ENCODE measurements at places on chromosomes 4 and X.

DNA sequence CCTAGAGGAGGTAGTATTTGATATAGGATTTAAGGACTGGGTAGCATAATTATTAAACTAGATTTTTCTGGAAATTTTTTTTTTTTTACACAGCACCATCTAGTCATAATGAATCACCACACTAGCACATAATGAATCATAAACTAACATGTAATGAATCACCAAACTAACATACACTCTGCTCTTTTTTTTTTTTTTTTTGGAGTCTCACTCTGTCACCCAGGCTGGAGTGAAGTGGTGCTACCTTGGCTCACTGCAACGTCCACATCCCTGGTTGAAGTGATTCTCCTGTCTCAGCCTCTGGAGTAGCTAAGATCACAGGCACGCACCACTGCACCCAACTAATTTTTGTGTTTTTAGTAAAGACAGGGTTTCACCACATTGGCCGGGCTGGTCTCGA is 92.5 kb downstream of the FAM13A start:
- no peak for DNase-seq

DNA sequence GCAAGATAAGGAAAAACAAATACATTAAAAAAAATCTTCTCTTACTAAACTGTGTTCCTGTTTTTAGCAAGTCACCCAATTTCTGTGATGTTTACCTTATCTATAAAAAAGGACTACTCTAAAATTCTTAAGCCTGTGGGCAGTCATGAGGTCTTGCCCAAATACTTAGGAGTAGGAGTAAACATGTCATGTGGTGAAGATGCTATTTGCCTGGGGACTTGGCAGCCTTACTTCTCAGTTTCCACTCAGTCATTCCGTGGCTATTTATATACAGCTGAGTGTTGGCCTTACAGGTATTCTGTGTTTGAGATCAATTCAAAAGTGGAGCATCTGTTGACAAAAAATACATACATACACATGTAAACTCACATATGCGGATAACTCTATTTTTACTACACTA is 89.9 kb upstream of the TLR2 start:
- no peak for DNase-seq

DNA sequence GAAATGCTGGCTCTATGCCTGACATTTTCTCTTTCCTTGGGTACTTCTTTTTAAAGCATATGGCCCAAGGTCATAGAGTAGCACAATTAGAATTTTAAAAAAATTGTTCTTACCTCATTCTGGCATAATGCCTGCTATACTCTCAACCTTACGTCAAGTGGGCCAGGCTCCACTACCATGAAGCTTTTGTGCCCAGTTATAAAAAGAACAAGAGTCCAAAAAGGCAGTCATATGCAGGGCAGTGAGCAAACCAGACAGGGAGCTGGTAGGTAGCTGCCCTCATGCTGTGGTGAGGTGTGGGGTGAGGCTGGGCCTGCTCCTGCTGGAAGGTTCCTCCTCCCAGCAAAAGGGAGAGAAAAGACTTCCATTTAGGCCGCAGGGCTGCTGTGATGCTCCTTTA is 64.4 kb upstream of the UCP1 start:
- no peak for DNase-seq

DNA sequence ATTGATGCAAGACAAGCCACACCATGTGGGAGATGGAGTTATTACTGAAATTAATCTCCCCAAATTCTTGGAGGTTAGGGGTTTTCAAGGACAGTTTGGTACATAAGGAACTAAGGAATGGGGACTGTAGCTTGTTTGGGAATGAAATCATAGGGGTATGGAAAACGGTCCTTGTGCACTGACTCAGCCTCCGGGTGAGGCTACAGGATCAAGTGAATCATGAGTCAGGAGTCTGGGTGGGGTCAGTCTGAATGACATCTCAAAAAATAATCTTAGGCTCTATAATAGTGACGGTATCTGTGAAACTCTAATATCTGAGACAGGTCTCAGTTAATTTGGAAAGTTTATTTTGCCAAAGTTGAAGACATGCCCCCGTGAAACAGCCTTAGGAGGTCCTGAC is 128.5 kb upstream of the CYSLTR1 start:
- DNase-seq: no peak

GRCh38 chrX:138711399-138712347 is at the start of gene FGF13:
Gene FGF13 (minus strand): TSS chrX:138711717. CDS start chrX:138711003, 714 bp downstream.
- DNase-seq: no peak

DNA sequence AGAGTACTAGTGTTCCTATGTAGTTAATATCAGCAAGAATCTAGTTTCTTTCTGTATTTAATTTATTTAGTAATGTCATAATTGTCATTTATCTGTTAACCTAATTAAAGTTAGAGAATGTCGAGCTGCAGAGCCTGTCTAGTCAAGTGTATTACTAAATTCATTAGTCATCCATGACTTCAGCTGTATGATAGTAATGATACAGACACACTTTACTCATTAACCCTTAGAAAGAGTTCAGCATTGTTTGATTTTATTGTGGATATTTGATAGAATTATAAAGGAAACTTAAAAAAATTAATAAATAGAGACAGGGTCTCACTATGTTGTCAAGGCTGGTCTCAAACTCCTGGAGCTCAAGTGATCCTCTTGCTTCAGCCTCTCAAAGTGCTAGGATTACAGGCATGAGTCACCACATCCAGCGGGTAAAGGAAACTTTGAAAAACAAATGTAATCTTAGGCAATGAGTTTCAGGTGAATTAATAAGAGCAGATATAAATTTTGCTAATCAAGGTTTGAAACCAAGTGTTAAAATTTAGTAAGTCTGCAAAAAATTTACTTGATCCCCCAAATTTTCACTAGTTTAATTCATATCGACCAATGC is 110.6 kb downstream of the ANK2 start:
- no peak for DNase-seq

DNA sequence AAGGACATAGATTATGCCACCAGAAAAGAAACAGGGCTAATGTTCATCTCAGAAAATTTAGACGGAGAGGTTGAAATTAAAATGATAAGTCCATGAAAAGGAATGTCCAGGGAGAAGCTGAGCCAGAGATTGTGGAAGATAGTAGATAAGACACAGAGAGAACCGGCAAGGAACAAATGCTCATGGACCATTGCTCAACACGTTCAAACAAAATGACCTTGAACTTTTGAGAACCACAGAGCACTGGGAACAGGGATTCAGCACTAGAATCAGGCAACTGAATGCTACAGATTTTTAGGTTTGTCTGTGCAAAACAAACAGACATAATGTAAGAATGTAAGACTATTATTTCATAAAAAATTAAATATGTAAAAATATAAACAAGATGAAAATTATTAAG is 206.3 kb downstream of the PDGFC start:
- no peak for DNase-seq

DNA sequence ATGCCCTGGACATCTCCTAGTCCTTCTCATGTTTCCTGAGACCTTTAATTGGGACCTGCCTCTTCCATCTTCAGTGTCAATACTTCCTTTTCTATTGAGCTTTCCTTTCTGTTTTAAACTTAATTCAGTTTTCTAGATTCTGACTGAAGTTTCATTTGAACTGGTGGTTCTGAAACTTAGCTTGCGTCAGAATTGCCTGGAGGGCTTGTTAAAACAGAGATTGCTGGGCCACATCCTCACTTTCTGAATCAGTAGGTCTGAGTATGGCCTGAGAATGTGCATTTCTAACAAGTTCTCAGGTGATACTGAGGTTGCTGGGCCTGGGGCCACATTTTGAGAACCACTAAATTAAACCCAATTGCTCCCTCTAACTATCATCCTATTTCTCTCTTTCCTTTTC is 152.1 kb upstream of the DGKK start:
- no peak for DNase-seq

DNA sequence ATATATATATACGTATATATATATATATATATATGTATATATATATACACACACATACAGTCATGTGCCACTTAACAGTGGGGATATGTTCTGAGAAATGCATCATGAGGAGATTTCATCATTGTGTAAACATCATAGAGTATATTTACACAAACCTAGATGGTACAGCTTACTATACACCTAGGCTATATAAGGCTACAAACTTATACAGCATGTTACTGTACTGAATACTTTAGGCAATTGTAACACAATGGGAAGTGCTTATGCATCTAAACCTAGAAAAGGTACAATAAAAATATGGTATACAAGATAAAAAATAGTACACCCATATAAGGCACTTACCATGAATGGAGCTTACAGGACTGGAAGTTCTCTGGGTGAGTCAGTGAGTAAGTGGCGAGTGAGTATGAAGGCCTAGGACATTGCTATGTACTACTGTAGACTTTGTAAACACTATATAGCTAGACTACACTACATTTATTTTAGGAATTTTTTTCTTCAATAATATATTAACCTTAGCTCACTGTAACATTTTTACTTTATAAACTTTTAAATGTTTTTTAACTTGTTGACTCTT is 13.2 kb upstream of the CCSER1 start:
- no peak for DNase-seq

- no peak for DNase-seq
These were observed 3.8 kb downstream of the PPARGC1A start for GRCh38 chr4:23885943-23886590.

- no peak for DNase-seq
These were observed 31.9 kb downstream of the CBR4 start for GRCh38 chr4:168978001-168978700.

- DNase-seq: peak; percentile 33
These were observed 215.2 kb upstream of the PSAPL1 start for GRCh38 chr4:7649741-7650531.

DNA sequence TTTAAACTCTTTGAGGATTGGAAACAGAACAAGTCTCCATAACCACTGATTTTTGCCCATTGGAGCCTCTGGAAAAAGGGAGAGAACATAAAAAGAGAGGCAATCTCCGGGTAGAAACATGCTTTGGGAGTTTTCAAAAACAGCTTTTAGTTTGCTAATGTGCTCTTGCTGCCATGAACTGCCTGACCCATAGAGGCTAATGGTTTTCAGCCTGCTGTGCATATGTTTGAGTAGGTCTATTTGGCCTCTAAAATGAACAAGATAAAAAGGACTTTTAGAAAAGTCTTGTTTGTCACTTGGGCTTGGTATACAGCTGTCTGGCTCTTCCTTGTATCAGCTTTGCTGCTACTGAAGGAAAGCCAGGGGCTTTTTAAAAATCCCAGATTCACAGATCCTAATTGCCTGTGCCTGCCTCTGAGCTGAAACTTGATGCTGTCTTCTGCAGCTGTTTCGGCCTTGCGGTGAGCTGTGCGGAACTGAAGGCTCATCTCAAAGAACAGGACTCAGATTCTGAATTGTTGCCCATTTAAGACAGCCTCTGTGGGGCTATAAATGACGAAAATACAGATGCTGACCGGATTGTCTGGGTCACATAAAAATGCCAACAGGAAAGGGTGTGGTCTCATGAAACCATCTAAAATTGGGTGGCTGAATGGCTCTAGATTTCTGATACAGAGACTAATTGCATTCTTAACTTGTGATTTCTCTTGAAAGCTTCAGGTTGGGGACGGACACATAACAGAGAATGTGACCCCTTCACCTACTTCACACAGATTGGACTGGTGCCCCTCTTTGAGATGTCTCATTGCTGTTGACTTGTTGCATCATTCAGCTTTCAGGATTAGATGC is 18.4 kb upstream of the ZNF41 start:
- no peak for DNase-seq

GRCh38 chrX:54479136-54480111 is 16.6 kb downstream of the FGD1 start:
- no peak for DNase-seq

DNA sequence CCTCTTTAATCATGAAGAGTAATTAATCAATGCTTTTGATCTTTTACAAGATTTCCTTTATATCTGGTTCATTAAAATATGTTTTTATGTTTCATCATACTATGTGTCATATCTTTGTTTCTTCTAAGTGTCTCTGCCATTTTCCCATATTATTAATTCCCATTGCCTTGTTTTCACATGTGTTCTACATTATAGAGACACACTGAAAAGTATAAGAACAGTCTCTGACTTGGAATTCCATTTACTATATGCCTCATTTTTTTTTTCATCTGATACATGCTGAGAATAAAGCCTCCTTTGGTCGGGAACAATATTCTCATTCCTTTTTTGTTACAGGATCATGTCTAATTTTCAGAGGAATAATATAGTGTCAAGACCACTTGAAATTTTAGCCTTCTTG is 4.3 kb downstream of the BANK1 start:
- DNase-seq: no peak

- DNase-seq: no peak
These were observed 507.2 kb downstream of the PABPC4L start for GRCh38 chr4:133694416-133694815.

DNA sequence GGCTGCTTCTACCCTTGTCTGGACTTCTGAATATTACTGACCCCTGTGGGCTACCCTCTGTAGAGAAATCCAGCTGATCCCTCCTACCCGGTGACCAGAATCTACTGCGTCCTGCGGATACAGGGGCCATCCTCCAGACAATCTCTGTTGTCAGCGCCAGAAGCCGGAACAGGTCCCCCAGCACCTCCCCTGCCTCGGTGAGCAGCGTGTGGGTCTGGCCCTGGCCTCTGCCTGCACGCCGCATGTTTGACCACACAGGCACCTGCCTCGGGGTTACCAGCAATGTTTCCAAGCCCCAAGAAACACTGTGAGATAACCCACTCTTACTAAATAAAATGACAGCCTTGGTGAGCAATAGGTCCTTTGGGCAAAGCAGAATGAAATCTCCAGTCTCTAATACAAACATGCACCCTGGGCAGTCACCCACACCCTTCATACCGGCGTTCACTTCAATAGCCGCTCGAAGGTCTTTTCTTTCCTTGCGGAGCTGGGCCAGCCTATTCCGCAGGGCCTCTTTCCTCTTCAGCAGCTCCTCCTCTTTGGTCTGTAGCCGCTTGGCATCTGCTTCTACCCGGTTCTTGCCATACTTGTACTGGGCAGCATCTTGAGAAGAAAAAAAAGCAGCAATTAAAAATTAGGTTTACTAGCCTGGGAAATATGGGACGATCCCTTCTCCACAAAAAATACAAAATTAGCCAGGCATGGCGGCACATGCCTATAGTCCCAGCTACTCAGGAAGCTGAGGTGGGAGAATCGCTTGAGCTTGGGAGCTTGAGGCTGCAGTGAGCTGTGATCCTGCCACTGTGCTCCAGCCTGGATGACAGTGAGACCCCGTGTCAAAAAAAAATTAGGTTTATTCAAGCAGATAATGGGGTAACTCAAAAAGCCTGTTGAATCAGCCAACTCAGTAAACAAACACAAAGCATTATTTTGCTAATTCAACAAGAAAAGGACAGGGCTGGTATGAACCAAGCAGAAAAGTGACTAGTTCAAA is 165.1 kb downstream of the AFAP1 start:
- no peak for DNase-seq

DNA sequence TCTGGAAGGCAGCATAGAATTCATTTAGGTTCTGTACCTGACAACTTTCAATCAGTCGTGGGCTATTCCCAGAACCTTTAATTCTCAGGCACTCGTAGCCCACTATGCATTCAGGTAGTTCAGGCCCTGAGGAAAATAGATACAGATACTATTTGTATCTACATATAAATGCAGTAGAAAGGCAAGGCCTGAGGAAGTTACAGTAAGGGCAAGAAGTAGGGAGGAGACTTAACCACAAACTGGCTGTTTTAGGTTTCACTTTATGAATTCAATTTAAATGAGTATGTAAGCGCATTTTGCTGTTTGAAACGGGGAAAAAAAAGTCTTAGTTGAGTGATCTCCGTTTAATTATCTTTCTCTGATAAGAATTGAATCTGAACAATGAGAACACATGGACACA is 529.4 kb upstream of the ATOH1 start:
- DNase-seq: no peak

GRCh38 chrX:65697915-65698796 is 30.7 kb downstream of the MSN start:
- DNase-seq: peak; percentile 27
